Stimulated activated CD8-positive, alpha-beta memory T cell treated with anti-CD3 and anti-CD28 coated beads, Interleukin-12 subunit alpha, Interleukin-12 subunit beta, amount 100 ng/mL, for 4 hours (primary cell): ENCODE measurements at places on chromosomes 4 and X.

DNA sequence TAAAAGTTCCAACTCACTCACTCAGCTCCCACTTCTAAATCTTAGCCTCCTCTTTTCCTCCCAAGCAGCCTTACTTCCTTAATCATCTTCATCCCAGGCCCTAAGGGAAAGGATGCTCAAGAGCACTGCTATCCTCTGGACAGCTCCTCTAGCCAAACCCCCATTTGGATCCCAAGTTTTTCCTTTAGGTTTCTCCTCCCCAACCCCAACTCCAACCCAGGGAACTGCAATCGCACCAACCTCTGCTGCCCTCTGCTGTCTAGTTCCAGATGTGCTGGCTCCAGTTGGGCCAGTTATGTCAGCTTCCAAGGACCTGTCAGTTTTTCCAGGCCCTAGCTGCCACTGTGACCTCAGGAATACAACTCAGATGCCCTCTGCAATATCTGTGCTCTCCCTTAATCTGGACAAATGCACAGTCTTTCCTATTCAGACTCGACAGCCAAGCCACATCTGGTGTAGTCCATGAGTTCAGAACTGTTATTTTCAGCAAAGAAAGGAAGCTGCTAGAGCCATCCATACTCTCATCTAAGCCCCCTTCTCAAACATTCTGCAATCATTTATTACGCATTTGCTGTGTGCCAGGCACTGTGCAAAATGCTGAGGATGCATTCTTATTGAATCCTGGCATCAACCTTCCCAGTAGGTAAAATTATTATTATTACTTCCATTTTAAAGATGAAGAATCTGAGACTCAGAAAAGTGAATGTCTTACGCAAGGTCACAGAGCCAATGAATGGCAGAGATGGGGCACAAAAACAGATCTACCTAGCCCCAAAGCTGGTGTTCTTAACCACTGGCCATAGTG is 12.3 kb upstream of the XPNPEP2 start:
- DNase-seq = no peak

DNA sequence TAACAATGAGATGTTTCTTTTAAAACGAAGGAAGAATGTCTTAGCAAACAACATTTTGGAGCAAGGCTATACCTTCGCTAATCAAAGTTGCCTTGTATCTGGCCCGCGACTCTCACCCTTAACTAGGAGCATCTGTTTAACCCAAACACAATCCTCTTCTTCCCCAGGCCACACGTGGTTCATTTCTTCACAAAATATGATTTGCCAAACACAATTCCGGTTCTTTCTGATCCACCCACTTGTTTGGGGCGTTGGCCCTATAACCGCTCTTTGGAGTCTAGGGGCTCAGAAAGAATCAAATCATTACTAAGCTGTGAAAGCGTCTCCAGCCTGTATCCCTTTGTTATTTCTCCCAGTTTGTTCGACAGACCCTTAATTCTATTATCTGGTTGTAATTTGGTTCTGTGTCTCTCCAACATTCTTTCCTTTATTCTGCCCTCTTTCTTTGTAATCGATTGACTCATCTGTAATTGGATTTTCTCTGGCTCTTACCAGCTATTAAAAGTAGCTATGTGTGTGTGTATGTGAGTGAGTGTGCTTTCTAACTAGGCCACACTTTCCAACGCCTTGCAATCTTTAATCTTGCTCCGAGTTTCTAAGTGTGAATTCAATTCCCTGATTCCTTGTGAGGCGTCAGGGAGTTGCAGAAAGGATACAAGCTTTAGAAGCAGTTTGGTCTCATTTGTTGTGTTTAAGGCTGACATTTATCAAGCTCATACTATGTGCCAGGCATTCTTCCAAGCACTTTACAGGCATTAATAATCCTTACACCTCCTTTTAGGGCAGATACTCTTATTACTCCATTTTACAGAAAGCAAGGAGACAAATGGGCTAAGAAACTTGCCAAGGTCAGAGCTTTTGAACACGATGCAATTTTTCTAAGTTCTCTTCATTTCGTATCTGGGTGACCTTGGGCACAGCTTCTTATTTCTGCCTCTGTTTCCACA is 138.6 kb upstream of the CPEB2 start:
- no peak for DNase-seq

DNA sequence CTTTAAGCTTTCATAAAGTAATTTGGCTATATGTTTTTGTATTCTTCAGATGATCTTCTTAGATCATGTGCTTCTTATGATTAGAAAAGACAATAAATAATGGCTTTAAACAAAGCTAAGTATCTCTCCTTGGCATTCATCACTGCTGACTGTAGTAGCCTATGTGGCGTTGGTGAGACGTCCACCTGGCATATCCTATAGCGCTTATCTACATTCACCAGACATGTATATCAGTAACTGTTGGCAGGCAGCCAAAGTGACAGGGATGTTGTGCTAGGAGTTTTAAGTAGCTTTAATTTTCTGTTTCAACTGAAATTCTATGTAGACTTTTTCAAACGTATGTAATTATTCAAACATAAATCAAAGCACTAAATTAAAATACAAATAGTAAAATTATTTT is 276.4 kb downstream of the IL15 start:
- DNase-seq = no peak

DNA sequence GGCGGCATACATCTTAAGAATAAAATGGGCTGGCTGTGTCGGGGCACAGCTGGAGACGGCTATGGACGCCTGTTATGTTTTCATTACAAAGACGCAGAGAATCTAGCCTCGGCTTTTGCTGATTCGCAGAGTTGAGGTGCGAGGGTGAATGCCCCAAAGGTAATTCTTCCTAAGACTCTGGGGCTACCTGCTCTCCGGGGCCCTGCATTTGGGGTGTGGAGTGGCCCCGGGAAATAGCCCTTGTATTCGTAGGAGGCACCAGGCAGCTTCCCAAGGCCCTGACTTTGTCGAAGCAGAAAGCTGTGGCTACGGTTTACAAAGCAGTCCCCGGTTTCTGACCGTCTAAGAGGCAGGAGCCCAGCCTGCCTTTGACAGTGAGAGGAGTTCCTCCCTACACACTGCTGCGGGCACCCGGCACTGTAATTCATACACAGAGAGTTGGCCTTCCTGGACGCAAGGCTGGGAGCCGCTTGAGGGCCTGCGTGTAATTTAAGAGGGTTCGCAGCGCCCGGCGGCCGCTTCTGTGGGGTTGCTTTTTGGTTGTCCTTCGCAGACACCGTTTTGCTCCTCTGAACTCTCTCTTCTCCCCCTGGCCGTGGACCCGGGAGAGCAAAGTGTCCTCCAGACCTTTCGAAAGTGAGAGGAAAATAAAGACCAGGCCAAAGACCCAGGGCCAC is 1.9 kb downstream of the SHOX start:
- DNase-seq = no peak

- no peak for DNase-seq
These were observed 315.0 kb downstream of the AFF2 start for GRCh38 chrX:148815218-148815961.
